ENCODE measurements at places on chromosomes 12 and 14.

- DNase-seq, result no peak
Observed at GRCh38 chr14:103296987-103297386, 37.0 kb upstream of the EIF5 start.

DNA sequence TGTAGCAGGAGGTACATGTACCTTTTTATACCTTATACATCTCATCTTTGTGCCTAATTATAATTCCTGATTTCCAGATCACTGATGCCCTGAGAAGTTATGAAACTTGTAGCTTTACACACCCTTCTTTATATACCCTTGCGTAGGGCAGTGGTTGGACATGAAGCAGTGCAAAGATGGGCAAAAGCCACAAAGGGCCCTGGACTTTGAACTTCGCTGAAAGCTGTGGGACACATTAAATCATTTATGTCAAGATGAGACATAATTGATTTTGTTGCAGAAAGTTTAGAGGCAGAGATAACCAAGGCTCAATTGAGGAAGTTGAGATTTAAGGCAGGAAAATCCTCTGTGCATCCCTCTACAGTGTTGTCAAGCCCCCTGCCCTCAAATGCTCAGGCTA is 170.0 kb downstream of the SLC2A13 start:
- DNase-seq, result no peak

DNA sequence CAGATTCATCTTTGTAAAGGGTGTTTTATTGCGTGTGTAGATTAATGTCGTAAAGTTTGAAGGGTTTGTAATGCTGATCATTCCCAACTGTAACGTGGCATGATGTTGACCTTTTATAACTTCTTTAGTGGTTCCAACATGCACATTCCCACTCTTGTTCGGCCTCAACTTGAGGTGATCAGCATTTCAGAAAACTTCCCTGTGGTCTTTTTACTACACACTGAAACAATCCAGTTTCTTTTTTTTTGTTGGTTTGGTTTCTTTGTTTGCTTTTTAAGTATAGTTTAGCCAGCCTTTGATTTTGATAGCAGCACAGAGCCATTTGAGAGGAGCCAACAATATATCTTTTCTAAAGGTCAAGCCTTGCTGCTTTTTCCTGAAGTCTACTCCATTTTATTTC is 22.8 kb downstream of the UTP20 start:
- DNase-seq, result no peak

GRCh38 chr14:33904609-33905008 is 46.3 kb downstream of the EGLN3 start:
- DNase-seq, result no peak

- DNase-seq, result no peak
Observed at GRCh38 chr12:54009171-54010052, 627 bp downstream of the HOXC8 start.

DNA sequence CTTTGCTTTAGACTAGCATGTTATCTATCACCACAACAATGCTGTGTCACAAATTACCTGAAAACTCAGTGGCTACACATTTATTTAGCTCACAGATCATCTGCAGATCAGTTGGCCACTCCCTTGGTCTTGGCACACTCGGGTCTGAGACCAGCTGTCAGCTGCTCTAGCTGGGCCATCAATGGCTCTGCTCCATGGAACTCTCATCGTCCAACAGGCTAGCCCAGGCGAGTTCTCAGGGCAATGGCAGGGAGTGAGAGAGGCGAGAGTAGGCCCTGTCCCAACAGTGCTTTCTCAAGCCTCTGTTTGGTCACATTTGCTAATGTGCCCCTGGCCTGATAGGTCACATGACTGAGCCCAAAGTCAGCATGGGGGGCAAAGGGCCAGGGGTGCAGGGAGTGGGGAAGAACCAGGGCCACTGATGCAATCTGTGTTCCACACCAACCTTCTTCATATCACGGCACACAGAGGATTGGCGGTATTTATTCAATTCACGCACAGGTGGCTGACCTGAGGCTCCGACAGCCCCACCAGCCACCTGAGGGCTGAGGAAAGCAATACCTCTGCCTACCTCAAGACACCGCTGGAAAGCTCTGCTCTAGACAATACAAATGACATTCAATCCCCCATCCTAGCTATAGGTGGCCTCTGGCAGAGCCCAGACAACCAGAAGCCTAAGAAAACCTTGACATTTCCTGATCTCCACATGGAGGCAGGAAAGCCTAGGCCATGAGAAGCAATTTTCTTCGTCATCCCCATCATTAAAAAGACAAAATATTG is 82.5 kb downstream of the NT5DC3 start:
- DNase-seq, result no peak

- no peak for DNase-seq
Observed at GRCh38 chr12:110762891-110763290, 20.2 kb upstream of the PPP1CC start.

GRCh38 chr14:95577067-95577800 is 42.4 kb downstream of the GLRX5 start:
- DNase-seq, result no peak

GRCh38 chr12:80567401-80567800 is 123.4 kb downstream of the PTPRQ start:
- no peak for DNase-seq

GRCh38 chr12:96422192-96422591 is 22.0 kb upstream of the CDK17 start:
- DNase-seq, result no peak

DNA sequence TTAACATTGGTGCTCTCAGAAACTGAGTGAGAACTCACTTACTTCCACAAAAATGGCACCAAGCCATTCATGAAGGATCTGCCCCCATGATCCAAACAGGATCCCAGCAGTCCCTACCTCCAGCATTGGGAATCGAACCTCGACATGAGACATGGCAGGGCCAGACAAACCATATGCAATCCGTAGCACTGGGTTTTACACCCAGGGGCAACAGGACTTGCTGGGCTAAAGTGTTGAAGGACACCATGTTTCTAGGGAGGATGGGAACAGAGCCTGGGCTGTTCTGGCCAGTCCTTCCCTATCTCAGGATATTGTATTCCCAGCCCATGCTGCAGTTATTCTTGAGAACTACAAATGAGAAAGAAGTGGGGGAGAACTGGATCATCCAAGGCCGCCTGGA is 36.6 kb downstream of the SERPINA3 start:
- no peak for DNase-seq

DNA sequence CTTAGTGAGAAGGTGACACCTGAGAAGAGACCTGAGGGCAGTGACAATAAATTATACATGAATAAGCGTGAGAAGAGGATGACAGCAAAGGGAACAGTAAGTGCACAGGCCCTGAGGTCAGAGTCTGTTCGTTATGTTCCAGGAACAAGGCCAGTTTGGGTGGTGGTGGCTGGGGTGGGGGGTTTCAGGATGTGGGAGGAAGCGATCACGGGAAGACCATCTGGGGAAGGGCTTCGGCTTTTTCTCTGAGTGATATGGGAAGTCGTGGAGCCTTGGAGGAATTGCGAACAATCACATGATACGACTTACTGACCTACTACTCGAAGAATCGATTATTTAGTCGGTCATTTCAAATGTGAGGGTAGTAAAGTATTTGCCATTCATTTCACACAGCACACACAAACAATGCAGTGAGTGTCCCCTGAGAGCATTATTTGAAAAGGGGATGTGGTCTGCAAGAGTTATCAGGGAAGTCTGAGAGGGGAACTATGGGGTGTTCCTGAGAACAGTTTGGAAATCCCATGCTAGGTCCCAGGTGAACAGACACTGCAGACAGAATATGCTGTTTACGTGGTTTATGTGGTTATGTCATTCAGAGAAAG is 94.7 kb downstream of the SLC38A1 start:
- DNase-seq, result no peak

DNA sequence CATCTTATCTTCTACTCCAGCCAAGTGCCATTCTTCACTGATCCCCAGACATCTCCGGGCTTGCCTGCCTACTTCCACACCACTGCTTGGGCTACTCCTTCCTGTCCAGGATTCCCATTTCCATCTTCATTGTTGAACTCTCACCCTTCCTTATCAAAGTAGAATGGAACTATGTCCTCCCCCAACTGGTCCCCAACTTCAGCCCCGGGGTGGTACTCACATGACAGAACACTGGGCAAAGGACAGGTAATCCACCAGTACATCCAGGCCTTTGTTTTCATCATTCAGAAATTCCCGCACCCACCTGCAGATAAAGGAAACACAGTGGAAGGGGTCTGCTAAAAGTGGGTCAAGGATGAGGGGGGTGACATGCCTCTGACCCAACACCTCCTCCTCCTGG is 38.4 kb downstream of the PRPF40B start:
- no peak for DNase-seq

DNA sequence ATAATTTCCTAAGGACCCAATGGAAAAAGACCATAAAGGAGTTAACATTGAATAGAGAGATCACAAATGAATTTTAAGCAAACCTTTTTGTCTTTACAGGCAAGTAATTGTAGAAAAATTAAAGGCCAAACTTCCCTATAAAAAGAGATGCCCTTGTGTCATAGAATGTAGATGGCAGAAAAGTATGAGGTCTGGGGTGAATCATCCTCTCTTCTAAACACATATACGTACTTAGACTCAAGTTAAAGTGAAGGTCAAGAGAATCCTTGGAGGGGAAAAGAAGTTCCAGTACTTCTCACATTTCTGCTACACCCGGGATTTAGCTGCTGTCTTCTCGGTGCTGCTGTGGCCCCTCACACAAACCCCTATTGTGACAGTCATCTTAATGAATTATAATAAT is 116.2 kb upstream of the ARID2 start:
- DNase-seq, result peak; percentile 20

DNA sequence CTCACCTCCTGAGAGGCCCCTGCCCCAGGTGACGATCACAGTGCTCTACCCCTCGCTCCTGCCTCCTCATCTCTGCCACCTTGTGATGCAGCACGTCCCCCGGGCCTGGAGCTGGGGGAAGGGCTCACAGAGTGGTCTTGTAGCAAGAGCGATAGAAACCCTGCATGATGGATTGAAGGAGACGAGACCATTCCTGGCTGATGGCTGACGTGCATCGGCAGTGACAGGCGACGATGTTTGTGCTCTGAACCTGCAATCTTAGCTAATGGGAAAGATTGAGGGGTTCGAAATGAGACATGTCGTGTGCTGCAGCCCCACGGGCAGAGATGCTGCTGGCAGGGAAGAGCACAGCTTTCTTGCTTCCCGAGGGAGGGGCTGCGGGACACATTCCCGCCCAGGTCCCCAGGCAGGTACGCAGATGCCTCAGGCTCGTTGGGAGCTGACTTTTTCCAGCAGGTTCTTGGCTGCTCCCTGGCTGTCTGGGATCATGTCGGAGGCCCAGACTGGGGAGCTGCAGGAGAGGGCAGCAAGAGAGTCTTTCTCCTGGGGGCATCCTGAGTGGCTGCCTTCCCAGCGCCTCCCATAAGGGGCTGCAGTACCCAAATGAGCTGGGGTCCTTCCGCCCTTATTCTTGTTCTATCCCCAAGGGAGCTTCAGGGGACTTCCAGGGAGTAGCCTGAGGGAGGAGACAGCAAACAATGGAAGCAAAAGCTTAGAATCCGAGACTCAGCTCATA is 38.7 kb upstream of the GPATCH2L start:
- DNase-seq, result no peak

GRCh38 chr12:21776175-21776574 is 1.7 kb upstream of the KCNJ8 start:
- no peak for DNase-seq

DNA sequence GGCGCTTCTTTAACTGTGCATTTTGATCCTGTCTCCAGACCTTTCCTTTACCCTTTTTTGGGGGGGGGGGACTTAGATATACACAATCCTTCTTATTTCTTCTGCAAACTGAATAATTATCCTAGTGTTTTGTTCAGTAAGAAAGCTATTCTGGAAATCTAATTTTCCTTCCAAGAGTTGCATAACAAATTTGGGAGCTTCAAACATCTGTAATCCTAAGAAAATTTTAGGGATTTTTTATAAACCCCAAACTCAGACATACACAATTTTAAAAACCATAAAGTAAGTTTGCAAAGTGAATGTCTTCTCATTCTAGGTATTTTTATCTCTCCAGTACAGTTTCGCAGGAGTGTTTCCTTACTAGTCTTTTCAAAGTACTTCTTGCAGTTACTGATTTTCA is 182.7 kb upstream of the E2F7 start:
- no peak for DNase-seq

DNA sequence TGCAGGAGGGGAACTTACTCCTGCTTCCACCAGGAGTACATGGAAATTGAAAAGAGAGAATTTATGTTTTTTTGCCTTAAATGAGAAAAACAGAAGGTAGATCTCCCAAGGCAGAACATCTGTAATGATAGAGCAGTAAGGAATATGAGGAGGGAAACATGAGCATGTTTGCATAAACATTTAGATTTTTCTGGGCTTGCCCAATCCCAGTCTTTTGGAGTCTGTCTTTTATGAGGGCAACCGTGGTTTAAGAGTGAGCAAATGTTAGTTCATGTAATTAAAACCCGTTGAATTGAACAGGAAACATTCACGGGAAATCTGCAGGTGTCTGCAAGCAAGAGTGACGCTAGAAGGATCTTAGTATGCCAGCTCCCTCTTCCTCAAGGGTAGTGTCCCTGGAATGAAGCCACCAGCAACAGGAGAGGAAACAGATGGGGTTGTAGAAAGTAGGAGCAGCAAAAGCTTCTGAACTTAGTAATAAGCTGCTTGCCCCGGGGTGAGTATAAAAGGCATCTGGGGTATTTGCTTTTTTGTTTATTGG is 79.3 kb downstream of the ARF6 start:
- DNase-seq, result no peak

GRCh38 chr12:52920937-52921336 is 16.1 kb upstream of the KRT8 start:
- no peak for DNase-seq
